ENCODE measurements at places on chromosomes 3 and 15.

DNA sequence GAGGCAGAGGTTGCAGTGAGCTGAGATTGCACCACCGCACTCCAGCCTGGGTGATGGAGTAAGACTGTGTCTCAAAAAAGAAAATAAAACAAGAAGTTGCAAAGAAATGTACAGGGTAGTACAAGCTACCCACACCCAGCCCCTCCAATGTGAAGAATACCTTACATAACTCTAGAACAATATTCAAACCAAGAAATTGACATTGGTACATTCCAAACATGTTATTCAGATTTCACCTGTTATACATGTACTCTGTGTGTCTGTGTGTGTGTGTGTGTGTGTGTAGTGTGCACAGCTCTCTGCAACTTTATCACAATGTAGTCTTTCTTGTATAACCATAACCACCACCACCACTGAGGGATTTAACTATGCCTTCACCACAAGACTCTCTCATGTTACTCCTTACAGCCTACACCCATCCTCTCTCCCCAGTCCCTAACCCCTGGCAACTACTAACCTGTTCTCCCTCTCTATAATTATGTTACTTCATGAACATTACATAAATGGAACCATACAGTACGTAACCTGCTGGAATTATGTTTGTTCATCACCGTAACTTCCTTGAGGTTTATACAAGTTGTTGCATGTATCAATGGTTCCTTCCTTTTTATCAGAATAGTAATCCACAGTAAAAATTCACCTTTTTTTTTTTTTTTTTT lies 16.2 kb upstream of the TJP1 start:
- DNase-seq, result no peak

DNA sequence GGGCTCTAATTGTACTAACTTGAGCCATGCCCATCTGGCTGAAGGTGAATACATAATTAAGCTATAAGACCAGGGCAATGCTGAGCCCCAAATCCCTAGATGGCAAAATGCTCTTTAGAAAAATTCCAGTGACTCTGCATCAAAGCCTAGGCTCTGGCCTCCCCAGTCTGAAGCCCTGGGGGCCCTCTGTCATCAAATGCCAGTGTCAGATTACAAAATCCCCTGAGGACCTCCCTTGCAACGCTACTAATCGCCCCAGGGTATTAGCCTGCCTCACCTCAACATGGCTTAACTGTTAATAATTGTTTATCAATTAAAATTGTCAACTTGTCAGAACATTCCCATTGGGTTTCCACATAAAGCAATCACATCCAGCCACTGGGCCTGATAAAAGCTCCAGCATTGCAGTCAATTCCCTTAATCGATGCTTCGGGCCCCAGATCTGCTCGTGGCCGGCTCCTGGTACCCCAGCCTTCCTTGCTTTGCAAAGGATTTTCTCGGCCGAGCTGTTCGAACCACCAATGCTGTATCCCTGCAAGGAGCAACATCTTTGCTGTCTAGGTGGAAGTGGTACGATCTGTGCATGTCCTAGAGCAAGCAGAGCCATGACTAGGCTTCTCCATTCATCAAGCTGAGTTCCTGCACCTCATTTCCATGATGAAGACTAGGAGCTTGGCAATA lies 151.7 kb downstream of the MEGF11 start:
- DNase-seq, result no peak

- DNase-seq, result no peak
These were observed 74.0 kb downstream of the POLR2M start for GRCh38 chr15:57780471-57780870.

GRCh38 chr3:150743508-150743907 lies 19.5 kb downstream of the SIAH2 start:
- no peak for DNase-seq

GRCh38 chr3:189563853-189564563 lies 67.2 kb upstream of the TP63 start:
- no peak for DNase-seq
